ENCODE measurements at places on chromosomes 6 and 20.

DNA sequence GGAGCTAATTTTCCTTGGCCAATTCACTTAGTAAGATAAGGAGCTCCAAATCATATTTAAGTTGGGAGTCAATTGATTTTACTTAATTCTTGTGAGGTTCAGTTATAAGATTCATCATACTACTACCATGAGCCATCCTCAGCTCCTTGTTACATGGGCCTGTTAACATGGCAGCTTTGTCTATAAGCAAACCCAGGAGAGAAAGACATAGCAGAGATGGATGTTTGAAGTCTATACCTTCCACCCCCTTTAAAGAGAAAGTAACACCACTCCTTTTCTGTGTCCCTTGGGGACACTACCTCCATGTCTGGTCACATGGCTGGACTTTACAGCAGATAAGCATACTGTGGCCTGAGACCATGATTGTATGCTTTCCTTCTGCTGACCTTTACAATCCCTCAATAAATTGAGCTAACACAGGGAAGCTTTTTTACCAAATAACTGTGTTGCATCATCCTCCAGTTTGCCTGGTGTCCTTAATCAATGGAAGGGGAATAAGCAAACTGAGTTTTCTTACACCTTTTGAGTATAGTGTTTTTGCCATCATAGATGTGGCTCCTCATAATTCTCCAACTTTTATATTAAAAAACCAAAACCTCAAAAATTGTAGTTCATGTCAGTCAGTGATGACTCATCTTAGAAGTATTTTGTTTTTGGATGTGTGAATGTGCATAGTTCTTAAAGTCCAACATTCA, 9.8 kb upstream of the ZNFX1 start:
- no peak for DNase-seq

DNA sequence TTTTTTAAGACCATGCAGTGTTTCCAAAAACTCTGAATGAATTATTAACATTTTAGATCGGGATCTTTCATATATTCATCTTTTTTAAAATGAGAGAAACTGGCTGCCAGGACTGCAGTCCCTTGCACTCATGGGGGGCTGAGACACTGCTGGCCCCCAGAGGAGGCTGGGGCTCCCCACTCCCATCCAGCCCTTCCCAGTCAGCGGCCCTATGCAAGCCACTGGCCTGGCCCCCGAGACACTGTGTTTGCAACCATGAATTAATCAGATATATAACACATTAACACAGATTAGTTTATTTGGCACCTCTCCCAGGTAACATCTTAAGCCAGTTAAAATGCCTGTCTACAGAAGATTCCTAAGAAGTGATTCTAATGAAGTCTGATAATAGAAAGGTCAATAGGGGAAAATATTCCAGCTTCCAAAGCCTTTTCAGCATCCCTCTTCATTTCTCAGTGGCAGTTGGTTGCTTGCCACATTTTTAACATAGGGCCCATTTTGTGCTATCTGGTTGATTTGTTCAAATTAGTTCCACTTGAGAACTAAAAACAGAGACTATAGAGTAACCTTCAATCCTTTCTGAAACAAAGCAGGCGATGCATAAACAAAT, 184.4 kb upstream of the FBXL4 start:
- DNase-seq: no peak

DNA sequence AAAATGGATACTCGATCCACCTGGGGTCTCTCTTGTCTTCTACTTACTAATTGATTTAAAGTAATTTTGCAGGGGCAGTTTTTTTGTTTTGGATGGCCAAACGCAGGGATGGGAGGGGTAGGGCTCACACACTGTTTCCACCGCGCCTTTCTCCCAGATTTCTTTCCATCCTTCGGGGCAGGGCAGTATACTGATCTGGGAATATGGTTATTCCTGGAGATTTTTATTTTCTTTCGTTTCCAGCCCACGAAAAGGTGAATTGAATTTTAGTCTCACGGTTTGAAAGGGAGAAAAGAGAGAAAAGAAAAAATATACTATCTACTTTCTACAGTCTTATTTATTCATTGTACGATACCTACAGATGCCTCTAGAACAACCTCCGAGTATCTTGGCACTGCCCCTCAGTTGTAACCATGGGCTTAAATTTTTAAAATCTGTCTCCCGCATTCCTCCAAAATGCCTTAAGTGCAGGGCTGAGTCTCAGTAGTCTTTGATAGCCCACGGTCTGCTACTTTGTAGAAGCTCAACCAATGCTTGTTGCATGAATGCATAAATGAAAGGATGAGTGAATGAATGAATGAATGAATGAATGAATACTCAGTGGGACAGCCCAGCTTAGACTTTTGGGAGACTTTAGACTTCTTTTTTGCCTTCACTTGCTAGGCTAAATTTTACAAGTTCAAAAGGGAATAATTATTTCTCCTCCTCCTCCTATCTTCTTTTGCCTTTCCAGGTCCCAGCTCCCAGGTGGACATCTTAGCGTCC, 18.1 kb upstream of the TRIM27 start:
- DNase-seq: no peak

DNA sequence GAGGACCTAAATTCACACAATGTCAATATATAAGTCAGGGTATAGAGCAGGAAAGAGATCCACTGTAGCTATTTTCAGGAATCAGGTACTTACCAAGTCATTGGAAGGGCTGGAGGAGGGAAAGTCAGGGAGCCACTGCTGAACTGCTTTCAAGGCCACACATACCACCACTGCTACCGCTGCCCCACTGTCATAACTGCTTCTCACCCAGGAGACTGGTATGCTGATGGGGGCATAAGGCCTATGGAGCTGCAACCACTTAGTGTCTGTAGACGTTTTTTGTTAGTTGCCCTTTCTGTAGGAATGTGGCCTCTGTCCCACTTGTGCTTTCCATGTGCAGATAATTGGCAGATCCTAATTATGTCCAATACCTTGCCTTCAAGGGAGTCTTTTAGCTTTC, 5.4 kb downstream of the SMAP1 start:
- DNase-seq: no peak

GRCh38 chr6:3549314-3549940, 92.6 kb upstream of the SLC22A23 start:
- DNase-seq: no peak
